ENCODE measurements at places on chromosomes 2 and 18.

DNA sequence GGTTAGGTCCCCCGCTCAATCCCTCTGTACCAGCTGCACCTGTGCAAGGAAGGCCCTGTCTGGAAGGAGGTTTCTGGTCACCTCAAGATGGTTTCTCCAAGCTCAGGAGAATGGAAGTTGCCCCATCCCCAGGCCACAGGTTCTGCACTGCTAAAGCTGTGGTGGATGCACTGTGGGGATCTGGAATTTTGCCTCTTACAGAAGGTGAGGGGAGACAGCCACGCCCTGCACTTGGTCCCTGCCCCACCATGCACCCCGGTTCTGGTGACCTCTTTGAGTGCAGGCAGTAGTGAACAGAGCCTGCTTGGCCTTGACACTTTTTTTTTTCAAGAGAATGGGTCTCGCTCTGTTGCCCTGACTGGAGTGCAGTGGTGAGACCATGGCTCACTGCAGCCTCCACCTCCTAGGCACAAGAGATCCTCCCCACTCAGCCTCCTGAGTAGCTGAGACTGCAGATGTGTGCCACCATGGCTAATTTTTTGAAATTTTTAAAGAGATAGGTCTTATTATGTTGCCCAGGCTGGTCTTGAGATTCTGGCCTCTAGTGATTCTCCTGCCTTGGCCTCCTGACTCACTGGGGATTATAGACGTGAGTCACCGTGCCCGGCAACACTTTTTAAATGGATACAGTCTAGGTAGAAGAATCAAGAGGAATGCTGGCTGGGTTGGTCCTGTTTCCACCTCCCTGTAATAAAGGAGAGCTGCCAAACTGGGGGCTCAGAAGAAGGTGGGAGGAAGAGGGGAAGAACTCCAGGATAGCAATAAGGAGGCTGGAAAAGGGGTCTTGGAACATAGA is 5.8 kb upstream of the NT5DC4 start:
- peak; percentile 56 for DNase-seq

DNA sequence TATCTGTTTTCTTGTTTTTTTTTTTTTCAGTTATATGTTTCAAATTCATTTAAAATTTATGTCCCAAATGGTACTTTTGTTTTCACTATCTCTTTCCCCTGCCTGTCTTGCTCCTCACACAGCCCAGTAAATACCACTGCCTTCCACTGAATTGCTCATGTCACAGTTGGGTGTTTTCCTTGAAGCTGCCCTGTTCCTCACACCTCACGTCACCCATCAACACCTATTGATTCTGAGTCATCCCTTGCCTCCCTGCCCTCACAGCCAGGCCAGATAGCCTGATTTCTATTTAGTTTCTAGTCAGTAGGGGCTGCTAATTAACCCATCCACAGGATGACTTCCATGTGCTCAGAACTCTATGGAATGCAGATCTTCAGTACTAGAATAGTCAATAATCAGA is 25.3 kb downstream of the FSHR start:
- DNase-seq, result no peak

- DNase-seq, result no peak
Measured at GRCh38 chr2:18924886-18925285, 335.5 kb upstream of the NT5C1B start.

GRCh38 chr2:29723255-29724001 is 198.0 kb downstream of the ALK start:
- DNase-seq, result no peak

GRCh38 chr18:48982266-48982665 is 31.5 kb upstream of the SMAD7 start:
- peak; percentile 42 for DNase-seq

GRCh38 chr2:15127876-15128275 is 433.3 kb downstream of the NBAS start:
- no peak for DNase-seq

GRCh38 chr2:157821519-157822131 is 54.5 kb downstream of the ACVR1 start:
- DNase-seq, result no peak

GRCh38 chr2:39140322-39140847 is 19.5 kb upstream of the SOS1 start:
- DNase-seq, result peak; percentile 55

DNA sequence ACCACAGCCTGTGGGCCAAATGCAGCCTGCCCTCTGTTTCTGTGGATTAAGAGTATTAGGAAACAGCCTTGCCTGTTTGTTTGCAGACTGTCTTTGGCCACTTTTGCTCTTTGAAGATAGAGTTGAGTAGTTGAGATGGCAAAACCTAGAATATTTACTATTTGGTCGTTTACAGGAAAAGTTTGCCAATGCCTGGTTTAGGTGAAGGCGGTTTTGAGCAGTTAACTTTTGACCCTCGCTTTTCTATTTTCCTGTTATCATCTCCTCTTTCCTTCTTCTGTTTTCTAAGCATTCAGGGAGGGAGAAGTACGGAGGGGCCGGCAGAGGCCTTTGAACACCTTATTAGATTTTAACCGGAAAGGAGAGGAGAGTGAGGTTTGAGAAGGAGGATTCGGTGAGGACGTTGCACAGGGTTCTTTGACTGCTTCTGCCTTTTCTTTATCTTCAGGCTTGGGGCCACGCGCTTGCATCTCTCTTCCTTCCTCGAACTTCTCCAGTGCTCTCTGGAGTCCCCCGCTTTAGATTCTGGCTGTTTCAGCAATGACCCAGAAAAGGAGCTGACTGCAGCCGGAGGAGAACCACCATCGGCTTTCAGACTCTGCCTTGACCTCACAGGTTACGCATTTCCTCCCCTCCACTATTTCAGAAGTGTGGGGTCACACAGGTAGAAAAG is 39.2 kb downstream of the IL1R2 start:
- no peak for DNase-seq

DNA sequence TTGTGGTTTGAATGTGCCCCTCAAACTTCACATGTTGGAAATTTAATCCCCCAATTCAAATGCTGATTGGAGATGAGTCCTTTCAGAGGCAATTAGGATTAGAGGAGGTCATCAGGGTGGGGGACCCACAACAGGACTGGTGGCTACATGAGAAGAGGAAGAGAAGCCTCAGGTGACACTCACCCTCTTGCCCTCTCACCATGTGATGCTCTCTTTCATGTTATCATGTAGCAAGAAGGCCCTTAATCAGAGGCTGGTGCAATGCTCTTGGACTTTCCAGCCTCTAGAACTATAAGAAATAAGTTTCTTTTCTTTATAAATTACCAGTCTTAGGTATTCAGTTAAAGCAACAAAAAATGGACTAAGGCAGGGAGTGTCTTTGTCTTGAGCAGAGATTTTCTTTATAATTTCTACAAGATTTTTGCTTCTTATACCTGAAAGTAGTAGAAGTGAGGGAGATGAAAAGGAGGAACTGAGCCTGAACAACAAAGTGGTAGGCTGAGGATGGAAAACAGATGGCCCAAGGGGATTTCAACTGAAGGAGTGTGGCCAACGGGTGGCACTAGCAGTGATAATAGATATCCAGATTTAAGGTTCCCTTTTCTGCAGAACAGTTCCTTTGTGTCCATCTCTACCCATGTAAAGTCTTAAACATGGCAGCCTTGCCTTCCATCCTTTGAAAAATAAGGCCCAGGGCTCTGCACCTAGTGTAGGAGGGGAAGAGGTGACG is 49.2 kb upstream of the TGIF1 start:
- no peak for DNase-seq

DNA sequence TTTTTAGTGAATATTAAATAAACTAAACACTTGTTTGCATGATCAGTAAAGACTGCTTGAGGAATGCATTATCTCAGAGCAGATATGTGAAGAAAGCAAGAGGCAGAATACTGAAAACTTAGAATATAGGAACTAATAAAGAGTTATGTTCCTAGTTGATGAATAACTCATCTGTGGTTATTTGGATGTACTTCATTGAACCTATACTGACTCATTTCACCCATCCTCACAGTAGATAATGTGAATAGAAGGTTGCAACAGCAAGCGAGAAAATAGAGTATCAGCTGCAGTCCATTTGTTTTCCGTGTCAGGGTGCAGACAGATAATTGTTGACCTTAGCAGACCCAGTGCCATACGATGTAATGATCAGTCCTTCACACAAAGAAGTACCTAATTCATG is 945.7 kb upstream of the LRRTM1 start:
- DNase-seq, result no peak

GRCh38 chr18:27956001-27956640 is 220.8 kb downstream of the CDH2 start:
- DNase-seq, result no peak

- no peak for DNase-seq
Measured at GRCh38 chr2:83850071-83850725, 608.9 kb downstream of the SUCLG1 start.

GRCh38 chr2:942775-943460 is 7.7 kb upstream of the SNTG2 start:
- DNase-seq, result no peak

DNA sequence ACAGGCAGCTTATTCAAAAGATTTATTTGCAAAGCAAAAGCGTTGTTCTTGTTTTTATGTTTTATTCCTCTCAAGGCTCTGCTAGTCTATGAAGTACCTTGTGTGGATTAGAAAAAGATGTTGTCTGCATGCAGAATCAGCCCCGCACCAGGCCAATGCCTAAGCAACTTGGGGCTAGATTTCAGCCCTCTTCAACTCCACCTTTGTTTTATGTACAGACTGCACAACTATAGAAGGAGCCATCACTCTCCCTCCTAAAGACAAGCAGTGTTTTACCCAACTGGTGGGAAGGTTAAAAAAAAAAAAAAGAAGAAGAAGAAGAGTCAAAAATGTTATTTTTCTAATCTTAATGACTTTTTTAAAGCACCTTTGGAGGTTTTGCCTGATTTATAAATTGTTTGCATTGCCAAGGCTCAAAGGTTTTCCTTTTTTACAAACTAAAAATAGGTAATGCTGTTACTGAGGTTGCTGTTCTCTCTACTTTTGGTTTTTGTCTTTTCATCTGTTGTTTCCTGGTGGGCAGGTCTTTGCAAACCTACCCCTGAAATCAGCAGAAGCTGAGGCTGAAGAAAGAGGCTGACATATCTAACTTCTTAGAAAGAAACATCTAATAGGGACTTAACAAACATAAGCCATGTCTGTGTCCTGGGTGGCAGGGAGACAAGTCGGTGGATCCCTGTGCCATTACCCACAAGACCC is 164.0 kb downstream of the SLC39A10 start:
- DNase-seq, result no peak

GRCh38 chr18:41323044-41323443 is 632.0 kb upstream of the PIK3C3 start:
- DNase-seq, result no peak

- no peak for DNase-seq
Measured at GRCh38 chr18:55317324-55317723, 270.7 kb downstream of the TCF4 start.

Data from suppressor macrophage treated with lipopolysaccharide for 1 hour (primary cell).